ENCODE measurements at places on chromosomes 12 and 14.

DNA sequence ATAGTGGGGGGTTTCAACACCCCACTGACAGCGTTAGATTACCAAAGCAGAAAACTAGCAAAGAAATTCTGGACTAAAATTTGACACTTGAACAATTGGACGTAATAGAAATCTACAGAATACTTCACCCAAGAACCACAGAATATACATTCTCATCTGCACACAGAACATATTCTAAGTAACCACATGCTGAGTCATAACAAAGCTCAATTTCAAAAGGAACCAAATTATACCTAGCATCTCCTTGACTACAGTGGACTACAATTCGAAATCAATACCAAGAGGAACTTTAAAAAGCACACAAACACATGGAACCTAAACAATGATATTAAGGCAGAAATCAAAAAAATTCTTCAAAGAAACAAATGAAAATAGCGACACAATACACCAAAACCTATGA lies 871.6 kb upstream of the MDGA2 start:
- no peak overlapping the region for H3K27ac ChIP-seq
- H3K36me3 ChIP-seq = no peaks in the 10 kb centered on the region
- no peak overlapping the region for H3K4me3 ChIP-seq
- no peaks in the 10 kb centered on the region for H3K27me3 ChIP-seq
- no peaks in the 10 kb centered on the region for H3K4me1 ChIP-seq

GRCh38 chr14:53032161-53032803 lies 81.4 kb upstream of the FERMT2 start:
- H3K36me3 ChIP-seq = peaks cover 5% of the 10 kb centered on the region
- peak; percentile 59 for DNase-seq
- H3K4me3 ChIP-seq = no peak overlapping the region
- peaks cover 5% of the 10 kb centered on the region for H3K4me1 ChIP-seq

DNA sequence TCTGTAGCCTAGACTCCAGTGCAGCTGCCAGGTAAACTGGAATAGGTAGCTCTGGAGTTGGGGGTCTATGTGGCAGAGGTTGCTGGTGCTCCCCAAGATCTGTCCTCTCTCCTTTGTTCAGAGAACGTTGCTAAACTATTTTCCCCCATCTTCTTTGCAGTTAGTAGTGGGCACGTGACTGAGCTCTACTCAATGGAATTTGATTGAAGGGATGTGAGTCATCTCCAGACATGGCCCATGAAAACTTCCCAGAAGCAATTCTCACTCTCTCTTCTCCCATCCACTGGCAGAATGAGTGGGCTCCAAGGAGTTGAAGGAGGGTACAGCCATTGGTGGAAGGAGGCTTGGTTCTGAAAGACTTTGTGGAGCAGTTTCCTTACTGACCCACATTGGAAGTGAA lies 44.0 kb downstream of the PAH start:
- no peaks in the 10 kb centered on the region for H3K36me3 ChIP-seq
- no peak for DNase-seq

GRCh38 chr12:103745962-103746361 lies 95.1 kb downstream of the NT5DC3 start:
- H3K36me3 ChIP-seq = no peaks in the 10 kb centered on the region
- DNase-seq = peak; percentile 5
- H3K4me3 ChIP-seq = no peak overlapping the region
- H3K27ac ChIP-seq = no peak overlapping the region

DNA sequence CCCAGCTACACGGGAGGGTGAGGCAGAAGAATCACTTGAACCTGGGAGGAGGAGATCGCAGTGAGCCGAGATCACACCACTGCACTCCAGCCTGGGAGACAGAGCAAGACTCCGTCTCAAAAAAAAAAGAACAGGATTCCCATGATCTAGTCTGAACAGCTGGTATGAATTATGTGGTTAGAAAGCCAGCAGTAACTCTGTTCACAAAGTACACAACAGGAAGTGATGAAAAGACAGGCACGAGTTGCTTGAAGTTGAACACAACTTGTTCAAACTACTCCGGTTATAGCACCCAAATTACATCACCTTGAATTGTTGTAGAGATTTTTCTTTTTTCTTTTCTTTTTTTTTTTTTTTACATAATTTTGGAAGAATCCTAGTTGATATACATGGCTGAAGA lies 238.8 kb upstream of the RGS6 start:
- no peak overlapping the region for H3K4me3 ChIP-seq
- no peaks in the 10 kb centered on the region for H3K36me3 ChIP-seq
- peaks cover 4% of the 10 kb centered on the region for H3K4me1 ChIP-seq
- DNase-seq = peak; percentile 92

DNA sequence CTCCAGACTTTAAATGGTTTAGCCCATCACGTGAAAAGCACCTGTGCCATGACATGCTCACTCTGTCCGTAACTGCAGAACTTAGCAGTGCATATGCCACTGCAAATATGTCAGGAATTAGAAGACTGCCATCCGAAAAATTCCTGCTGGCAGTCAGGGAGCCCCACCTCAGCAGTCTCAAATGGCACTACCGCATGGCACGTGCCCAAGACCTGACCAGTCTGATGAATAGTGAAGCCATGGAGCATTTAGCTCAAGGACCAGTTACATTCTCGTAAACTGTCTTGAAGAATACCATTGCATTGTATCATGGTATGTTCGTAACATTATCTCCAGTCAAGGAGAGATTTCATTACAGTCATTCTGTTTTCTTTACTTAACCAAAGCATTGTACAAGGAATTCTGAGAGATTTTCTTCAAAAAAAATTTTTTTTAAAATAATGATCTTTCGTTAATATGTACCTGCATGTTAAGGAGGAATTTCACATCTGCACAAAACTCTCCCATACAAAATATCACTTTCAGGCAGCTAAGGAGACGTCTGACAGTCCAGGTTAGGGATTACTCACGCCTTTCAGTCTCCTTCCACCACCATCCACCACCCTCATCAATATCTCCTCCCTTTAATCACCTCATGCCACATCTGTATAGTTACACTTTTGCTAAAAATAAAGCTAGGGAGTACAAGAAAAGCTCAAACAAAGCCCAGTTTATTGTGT lies 138.5 kb downstream of the ANO2 start:
- no peaks in the 10 kb centered on the region for H3K4me1 ChIP-seq
- H3K4me3 ChIP-seq = no peak overlapping the region
- no peaks in the 10 kb centered on the region for H3K36me3 ChIP-seq
- no peak for DNase-seq

DNA sequence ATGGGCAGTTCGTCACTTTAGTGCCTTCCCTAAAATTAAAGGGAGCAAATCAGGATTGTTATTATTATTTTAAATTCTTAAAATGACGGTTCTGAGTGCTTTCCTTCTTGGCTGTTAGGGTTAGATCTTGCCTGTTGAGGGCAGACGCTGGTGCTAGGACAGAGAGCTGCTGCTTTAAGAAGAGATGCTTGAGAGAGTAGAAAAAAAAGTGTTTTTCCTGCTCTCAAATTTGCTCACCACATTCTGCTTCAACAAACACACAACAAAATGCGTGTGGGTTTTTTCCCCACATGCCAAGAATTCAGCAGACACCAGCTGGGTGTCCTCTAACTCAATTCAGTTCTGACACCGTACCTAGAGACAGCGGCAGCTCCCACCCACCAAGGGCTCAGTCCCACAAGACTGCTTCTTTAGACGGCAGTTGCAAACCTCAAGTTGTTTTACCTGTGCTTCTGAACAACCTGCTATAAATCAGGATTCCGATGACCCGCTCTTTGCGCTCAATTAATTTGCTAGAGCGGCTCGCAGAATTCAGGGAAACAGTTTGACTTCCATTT lies 75.8 kb upstream of the RIN3 start:
- H3K36me3 ChIP-seq = no peaks in the 10 kb centered on the region
- no peak overlapping the region for H3K27ac ChIP-seq
- H3K27me3 ChIP-seq = no peaks in the 10 kb centered on the region
- no peak for DNase-seq
- H3K4me3 ChIP-seq = no peak overlapping the region

- H3K36me3 ChIP-seq = no peaks in the 10 kb centered on the region
- H3K4me1 ChIP-seq = no peaks in the 10 kb centered on the region
- no peak overlapping the region for H3K4me3 ChIP-seq
- no peak overlapping the region for H3K27ac ChIP-seq
- peak; percentile 52 for DNase-seq
These were observed 21.3 kb downstream of the MYBPC1 start for GRCh38 chr12:101616027-101616494.

DNA sequence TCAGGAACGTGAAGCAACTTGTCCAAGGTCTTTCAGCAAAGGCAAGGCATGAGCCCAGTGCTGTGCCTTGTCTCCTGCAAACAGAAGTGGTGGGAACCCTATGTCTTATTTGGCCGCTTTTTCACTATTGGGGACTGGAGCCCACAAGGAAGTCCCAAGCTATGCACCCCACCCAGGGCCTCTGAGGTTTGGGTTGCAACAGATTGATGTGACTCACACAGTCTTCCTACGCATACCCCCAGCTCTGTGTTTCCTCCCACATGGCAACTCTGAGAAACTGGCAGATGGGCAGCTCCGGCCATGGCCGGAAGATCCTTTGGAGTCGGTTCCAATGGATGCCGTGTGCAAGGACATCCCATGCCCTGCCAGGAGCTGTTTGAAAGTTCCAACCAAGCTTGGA lies 28.3 kb upstream of the CMKLR1 start:
- no peaks in the 10 kb centered on the region for H3K36me3 ChIP-seq
- H3K27ac ChIP-seq = no peak overlapping the region

- no peak overlapping the region for H3K4me3 ChIP-seq
- H3K4me1 ChIP-seq = no peaks in the 10 kb centered on the region
- DNase-seq = no peak
These were observed 4.9 kb downstream of the NCKAP1L start for GRCh38 chr12:54502485-54502884.

DNA sequence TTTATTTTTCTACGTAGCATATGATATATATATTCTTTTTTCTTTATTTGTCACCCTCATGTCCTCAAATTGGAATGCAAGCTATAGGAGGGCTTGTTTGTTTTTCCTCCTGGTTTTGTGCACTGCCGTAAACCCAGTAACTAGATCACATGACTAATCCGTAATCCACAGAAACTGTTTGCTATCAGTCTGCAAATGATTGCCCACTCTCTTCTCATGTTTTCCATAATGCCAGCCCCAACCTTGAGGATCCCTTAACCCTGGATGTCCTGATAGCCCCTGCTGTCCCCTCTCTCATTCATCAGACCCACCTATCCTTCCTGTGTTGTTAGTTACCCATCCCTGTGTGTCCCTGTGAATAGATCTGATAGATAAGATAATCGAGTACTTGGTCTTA lies 94.0 kb downstream of the TSPAN9 start:
- no peaks in the 10 kb centered on the region for H3K36me3 ChIP-seq
- H3K4me3 ChIP-seq = no peak overlapping the region
- peaks cover 20% of the 10 kb centered on the region for H3K4me1 ChIP-seq
- peak; percentile 14 for DNase-seq
- H3K27me3 ChIP-seq = no peaks in the 10 kb centered on the region

- peak overlapping the region; percentile 98 for H3K27ac ChIP-seq
- H3K27me3 ChIP-seq = no peaks in the 10 kb centered on the region
- H3K36me3 ChIP-seq = peaks cover 36% of the 10 kb centered on the region
- peaks cover 37% of the 10 kb centered on the region for H3K4me1 ChIP-seq
- H3K4me3 ChIP-seq = no peak overlapping the region
These were observed 7.1 kb downstream of the ZFP36L1 start for GRCh38 chr14:68785534-68786490.

- H3K4me3 ChIP-seq = no peak overlapping the region
- no peak overlapping the region for H3K27ac ChIP-seq
- peaks cover 6% of the 10 kb centered on the region for H3K4me1 ChIP-seq
- DNase-seq = no peak
- no peaks in the 10 kb centered on the region for H3K36me3 ChIP-seq
These were observed 154.3 kb upstream of the C14orf180 start for GRCh38 chr14:104425171-104425681.

DNA sequence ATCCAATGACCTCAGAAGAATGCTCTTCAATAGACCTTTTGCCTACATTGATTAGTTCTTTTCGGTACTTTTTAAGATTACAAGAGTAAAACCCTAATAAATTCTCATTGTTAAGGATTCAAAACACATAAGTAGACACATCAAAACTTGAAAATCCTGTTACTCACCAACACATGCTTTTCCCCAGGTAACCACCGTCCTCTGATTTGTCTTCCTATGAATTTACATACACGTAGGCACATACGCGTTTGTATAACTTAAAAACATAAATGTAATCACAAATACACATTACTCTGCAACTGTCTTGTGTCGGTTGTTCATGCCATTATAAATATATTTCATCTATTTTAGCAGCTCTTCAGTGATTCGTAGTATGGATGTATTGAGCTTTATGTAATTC lies 910 bp upstream of the WASHC4 start:
- H3K36me3 ChIP-seq = no peaks in the 10 kb centered on the region
- peak overlapping the region; percentile 79 for H3K4me3 ChIP-seq
- no peaks in the 10 kb centered on the region for H3K27me3 ChIP-seq
- no peak for DNase-seq
- peaks cover 20% of the 10 kb centered on the region for H3K4me1 ChIP-seq
- H3K27ac ChIP-seq = no peak overlapping the region

DNA sequence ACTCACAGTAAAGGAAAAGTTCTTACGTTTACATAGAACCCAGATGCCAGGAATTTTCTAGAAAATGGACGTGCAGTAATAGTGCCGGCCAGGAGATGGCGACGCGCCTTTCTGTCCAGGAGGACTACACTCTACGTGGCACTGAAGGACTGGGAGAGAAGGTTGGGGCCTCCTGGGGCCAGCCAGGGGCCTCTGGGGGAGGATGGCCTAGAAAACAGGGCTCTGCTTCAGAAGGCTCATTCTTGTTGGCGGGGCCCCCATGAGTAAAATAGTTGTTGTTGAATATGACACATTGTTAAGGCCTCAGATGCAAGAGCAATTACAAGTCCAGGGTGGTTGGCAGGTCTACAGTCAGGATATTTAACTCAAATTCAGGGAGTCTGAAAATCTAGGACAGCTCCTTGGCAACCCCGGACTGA lies 120.1 kb upstream of the MAX start:
- DNase-seq = peak; percentile 58
- H3K27ac ChIP-seq = no peak overlapping the region
- H3K4me3 ChIP-seq = no peak overlapping the region

GRCh38 chr12:6078398-6079096 lies 45.9 kb downstream of the VWF start:
- H3K27ac ChIP-seq = no peak overlapping the region
- DNase-seq = no peak
- H3K27me3 ChIP-seq = no peaks in the 10 kb centered on the region
- no peak overlapping the region for H3K4me3 ChIP-seq
- no peaks in the 10 kb centered on the region for H3K36me3 ChIP-seq

GRCh38 chr14:99857551-99857950 lies 64.3 kb downstream of the EML1 start:
- no peak for DNase-seq
- H3K27ac ChIP-seq = no peak overlapping the region
- no peaks in the 10 kb centered on the region for H3K27me3 ChIP-seq

GRCh38 chr12:97640826-97641225 lies 178.2 kb downstream of the RMST start:
- H3K4me3 ChIP-seq = no peak overlapping the region

DNA sequence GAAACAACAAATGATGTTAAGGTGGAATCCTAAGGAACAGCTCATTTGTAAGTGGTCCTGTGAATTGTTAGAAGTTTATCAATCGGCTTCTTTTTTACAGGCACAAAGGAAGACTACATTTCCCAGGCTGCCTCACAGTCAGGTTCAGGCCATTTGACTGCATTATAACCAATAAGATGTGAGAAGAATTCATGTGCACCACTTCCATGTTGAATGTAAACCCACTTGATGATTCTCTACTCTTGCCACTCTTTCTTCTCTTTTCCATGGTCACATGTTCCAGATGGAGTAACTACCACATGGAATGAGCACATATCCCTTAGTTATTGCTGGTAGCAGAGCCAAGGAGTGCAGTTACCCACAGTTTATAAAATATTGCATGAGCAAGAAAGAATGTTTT lies 67.1 kb upstream of the GZMB start:
- H3K4me3 ChIP-seq = no peak overlapping the region
- H3K27ac ChIP-seq = no peak overlapping the region
- no peaks in the 10 kb centered on the region for H3K27me3 ChIP-seq
- no peaks in the 10 kb centered on the region for H3K4me1 ChIP-seq
- H3K36me3 ChIP-seq = no peaks in the 10 kb centered on the region

Data from cardiac muscle cell (in vitro differentiated cells and primary cell).